ENCODE measurements at places on chromosomes 1 and 21.

DNA sequence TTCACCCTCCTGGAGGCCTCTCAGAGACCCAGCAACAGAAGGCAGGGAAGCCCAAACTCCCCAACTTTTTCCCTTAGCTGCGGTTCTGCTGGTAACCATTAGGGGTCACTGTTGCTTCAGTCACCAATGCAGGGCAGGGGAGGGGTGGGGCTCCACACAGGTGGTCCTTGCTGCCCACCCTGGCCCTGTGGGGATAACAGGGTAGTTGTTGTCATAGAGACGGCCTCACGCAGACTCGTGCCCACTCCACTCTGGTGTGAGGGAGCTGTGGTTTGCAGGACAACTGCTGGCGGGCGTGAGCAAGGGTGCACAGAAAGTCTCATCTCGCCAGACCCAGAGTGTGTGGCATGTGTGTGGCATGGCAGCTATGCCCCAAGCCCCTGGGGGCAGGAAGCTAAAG lies 19.9 kb downstream of the INSRR start:
- DNase-seq: peak; percentile 50

- no peak for DNase-seq
Measured at GRCh38 chr1:35688161-35688560, 30.5 kb downstream of the C1orf216 start.

- no peak for DNase-seq
Measured at GRCh38 chr1:162018418-162018817, 5.3 kb downstream of the OLFML2B start.

GRCh38 chr21:16285605-16286126 lies 555.9 kb downstream of the USP25 start:
- no peak for DNase-seq

DNA sequence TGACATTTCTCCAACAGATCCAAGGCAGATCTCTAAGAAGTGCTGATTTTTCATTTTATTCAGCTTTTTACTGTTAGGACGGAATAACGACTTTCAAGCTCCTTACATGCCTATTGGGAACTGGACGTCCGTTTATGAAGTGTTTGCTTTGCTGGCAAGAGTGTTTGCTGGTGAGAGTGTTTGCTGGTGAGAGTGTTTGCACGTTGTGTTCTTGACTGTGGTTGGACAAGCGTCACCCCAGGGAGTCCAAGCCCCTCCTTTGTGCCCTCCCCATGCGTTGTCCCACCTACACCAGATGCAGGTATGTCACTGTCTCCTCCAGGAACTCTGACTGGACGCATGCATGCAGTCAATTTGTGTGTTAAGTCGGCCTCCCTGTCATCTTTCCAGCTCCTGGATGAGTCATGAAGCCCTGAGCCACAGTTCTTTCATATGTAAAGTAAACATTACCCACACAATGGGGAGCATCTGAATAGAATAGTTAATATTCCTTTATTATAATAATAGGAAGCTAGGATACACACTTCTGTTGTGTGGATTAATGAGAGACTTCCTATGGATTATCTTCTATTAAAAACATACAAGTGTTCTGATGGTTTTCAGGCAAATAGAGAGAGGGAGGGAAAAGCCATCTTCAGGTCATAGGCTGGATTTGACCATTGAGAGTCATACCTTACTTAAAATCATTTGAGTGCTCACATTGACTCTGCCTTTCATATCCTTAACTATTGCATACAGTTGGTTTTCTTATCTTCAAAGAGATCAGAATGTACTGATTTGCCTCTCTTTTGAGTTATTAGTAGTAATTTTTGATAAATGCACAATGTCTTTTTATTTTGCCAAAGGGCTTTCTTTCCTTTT lies 119.2 kb downstream of the GALNT2 start:
- DNase-seq: no peak

DNA sequence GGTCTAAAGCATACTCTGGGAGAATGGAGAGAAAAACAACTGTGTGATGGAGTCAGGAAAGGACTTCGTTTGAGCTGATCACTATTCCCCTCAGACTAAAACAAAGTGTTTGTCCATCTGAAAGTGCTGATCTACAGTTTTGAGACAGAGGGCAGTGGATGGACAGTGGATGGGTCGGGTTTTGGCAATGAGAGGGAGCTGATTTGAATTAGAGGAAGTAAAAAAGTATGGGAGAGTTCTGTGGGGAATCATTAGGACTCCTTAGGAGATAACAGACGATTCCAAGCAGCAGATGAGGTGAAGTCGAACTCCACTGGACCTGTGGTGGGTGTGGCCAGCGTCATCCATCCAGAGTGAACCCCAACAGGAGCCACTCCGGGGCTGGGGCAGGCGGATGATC lies 62.3 kb downstream of the PTGS2 start:
- no peak for DNase-seq

GRCh38 chr1:30890502-30891226 lies 17.9 kb downstream of the SDC3 start:
- DNase-seq: no peak
